ENCODE measurements at places on chromosomes 12 and 14.

DNA sequence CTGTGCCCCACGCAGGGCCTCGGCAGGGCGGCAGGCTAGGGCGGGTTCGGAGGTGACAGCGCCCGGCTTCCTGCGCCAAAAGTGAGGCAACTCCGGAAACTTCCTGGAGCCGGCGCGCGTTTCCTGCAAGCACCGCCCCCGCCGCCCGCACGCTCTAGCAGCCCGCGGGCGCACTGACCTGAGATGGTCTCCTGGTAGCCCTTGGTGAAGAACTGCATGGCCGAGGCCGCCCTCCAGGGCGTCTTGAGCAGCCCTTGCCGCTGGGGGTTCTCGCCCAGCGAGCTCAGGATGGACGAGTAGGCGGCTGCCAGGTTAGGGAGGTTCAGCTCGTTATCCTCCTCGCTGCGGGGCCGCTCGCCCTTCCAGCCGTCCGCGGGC is 494 bp downstream of the GCH1 start:
- DNase-seq: peak; percentile 71

DNA sequence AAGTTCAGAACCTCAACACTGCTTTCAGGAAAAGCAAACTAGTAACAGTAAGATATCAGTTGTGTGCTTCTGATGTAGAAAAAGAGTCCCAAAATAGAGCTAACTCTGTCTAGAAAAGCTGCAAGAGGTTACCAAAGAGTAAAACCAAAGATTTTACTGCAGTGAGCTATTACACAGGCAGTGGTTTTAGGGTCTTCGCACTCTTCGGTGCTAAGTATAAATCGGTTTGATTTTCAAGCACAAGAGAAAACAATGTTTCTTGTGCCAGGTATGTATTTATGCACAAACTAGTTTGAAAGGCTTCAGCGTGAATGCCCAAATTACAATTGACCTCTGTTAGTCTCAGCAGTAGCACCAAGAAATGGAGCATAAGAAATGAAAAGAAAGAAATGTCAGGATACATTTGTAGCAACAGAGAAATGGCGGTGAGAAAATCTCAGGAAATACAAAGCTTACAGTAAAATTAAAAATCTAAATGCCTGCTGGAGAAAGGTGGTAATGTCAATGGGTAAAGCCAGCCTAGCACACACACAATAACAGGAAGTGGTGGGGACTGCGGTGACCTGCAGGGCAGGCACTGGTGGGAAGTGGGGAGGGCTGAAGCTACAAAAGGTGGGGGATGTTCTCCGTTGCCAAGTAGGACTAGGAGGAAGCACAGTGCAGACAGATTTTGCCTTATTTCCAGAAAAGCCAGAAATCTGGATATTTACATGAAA is 18.0 kb upstream of the DYRK2 start:
- peak; percentile 38 for DNase-seq

DNA sequence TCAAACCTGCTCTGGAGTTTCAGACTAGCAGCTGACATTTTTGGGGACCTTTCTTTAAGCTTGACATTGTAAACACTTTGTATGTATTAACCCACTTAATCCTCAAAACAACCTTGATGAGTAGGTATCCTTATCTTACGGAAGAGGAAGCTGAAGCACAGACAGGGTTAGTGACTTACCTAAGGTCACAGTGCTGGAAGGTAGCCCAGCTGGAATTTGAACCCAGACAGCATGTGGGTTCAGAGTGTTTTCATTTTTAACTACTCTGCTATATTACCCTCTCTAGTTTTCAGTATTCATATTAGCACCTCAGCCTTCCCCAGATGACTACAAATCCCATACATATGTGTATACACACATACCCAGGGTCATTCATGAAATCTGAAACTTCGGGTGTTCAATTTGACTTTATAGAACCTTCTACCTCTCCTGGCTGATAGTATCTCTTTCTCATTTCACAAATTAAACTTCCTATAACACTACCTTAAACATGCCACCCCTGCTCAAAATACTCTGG is 13.9 kb downstream of the LPCAT3 start:
- no peak for DNase-seq

GRCh38 chr12:3049611-3050249 is 27.4 kb upstream of the TSPAN9 start:
- DNase-seq: no peak

- no peak for DNase-seq
Observed at GRCh38 chr14:93717668-93718320, 70.5 kb downstream of the PRIMA1 start.
